RPMI7951 (cell line): ENCODE measurements at places on chromosomes 5 and 9.
A peak's percentile ranks its signal among the peaks of the same experiment; 100 is the strongest.

GRCh38 chr5:57166276-57166675 is 7.6 kb upstream of the GPBP1 start:
- DNase-seq = no peak

- DNase-seq = peak; percentile 57
Observed at GRCh38 chr9:26043431-26043830, 365.2 kb upstream of the TUSC1 start.

GRCh38 chr5:54401515-54401914 is 54.0 kb upstream of the HSPB3 start:
- no peak for DNase-seq

- DNase-seq = peak; percentile 94
Observed at GRCh38 chr5:172903790-172904189, 55.4 kb upstream of the RPL26L1 start.

DNA sequence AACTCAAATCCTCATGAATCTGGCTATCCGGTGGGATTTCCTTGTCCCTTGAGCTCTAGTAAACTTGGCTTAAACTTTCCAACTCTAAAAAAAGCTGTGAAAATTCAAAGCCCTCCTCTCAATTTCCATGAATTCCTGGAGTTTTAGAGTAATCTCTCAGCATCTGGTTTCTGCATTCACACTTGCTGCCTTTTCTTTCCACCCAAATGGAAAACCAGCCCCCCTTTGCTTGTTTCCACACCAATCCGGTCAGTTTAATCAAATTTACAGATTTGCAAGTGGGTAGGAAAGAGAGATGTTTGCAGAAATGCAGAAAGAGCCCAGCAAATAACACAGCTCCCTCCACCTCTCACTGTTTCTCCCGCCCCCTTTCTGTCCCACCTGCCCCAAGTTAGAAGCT is 91.1 kb downstream of the ENC1 start:
- no peak for DNase-seq

DNA sequence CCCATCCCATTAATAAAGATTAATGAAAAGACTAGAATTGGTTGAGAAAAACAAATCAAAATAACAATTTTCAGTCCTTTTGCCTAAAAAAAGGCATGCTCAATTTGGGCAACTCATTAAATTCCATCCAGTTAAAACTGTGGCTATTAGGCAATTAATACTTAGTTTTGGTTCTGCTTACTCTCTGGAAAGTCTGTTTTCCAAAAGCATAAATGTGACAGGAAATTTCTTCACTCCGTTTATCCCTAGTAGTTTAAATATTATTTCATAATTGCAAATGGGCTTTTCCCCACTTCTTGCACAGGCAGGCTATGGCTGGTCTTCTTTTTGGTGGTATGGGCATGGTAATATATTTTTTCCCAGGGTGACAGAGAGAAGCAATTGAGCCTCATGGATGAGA is 373.3 kb upstream of the KLF4 start:
- no peak for DNase-seq

- DNase-seq = peak; percentile 100
Observed at GRCh38 chr5:958701-959571, 49.7 kb upstream of the NKD2 start.

- DNase-seq = no peak
Observed at GRCh38 chr5:146640285-146640896, 124.4 kb upstream of the GPR151 start.

GRCh38 chr9:124800306-124801259 is 23.6 kb downstream of the OLFML2A start:
- DNase-seq = peak; percentile 27

DNA sequence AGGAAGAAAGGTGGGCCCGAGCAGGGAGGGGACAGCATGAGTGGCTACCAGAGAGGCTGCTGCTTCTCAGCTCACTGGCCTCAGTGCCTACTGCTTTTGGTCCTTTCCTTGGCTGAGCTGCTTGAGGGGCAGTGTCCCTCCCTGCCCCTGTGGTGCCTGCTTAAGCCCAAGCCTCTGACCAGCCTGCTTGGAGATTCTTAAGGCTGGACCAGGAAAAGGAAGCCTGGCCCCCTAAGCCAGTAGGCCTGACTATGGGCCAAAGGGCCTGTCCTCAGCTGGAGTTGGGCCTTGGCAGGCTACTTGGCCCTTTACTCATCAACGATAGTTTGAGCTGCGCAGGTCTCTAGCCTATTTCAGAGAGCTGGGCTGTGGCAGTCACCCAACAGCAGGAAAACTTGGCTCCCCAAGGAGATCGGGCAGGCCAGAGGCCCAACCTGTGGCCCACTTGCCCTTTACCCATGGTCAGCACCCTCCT is 24.9 kb downstream of the TCF7 start:
- DNase-seq = no peak

DNA sequence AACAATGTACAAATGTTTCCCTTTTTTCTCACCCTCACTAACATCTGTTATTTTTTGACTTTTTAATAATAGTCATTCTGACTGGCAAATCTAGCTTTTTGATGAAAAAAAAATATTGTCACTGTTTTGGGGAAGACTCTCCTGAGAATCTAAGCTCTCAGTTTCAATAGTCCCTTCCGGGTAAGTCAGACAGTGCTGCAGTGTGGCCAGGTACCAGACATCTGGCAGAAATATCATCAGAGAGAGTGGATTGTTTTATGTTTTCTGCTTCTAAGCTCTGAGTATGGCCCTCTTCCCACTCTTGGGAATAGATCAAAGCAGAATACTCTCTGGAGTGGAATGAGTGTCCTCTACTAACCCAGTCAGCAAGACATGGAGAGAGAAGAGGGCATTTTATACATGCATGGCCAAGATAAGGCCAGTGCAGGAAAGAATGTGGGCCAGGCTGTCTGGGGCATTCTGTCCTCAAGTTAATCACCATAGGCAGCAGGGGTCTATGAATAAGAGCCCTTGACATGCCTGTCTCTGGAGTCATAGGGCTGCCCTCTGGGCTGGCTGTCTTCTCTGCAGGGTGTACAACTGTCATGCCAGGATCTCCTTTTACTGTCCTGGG is 38.5 kb upstream of the OR2S2 start:
- DNase-seq = peak; percentile 24

- no peak for DNase-seq
Observed at GRCh38 chr5:108420158-108420557, 38.3 kb upstream of the FBXL17 start.

- no peak for DNase-seq
Observed at GRCh38 chr5:132411304-132412013, 41.9 kb downstream of the SLC22A5 start.

DNA sequence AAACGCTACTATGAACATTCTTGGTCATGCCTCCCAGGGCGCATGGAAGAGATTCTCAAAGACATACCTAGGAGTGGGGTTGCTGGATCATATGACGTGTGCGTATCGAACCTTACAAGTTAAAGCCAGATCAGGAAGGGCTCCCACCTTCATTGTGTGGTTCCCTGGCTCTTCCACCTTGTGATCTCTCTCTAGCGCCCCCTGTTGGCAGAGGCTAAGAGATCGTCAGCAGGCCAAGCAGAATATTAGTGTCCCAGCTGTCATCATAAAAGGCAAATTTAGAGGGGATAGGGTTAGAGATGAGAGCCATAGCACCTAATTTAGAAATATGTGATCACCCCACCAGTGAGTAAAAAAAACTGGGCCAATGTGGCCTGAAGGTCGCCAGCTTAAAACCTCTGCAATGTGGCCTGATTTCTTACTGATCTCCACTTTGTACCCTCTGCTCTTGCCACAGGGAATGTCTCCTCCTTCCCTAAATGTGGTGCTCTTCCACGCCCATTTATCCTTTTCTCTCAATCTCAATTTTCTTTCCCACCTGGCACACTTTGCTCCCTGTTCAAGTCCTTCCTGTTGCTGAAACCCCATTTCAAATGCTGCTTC is 91.7 kb upstream of the SHB start:
- peak; percentile 43 for DNase-seq

- no peak for DNase-seq
Observed at GRCh38 chr5:16345454-16345853, 120.1 kb downstream of the ZNF622 start.

DNA sequence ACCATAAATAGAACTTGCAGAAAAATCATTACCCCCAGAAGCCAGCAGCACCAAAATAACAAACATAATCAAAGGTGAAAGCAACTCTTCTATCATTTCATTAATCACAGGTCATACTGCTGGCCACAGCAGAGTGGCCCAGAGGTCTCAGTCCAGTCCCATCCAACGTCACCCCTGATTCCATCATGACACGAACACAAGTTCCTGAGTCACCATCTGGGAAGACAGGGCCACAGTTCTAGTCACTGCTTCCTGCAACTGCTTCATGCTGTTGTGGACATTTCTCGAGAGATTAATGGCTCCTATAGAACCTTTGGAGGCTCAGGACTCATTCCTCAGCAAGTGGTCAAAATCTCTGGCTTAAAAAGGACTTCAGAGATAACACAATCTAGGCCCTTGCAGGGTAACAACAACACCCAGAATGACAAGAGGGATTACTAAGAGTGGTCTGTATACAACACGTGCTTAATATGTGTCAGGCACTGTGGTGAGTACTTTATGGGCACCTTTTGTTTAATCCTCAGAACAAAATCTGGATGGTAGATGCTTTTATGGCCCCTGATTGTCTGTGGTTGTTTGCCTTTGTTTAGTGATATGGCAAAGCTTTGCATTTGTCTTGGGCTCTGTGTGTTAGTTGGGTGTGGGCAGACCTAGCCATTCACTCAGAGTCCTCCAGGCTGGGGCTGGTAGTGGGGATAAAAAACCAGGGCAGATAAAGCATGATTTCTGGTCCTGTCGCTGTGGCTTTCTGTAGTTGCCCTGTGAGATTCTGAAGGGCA is 184.3 kb downstream of the DAB2IP start:
- no peak for DNase-seq

DNA sequence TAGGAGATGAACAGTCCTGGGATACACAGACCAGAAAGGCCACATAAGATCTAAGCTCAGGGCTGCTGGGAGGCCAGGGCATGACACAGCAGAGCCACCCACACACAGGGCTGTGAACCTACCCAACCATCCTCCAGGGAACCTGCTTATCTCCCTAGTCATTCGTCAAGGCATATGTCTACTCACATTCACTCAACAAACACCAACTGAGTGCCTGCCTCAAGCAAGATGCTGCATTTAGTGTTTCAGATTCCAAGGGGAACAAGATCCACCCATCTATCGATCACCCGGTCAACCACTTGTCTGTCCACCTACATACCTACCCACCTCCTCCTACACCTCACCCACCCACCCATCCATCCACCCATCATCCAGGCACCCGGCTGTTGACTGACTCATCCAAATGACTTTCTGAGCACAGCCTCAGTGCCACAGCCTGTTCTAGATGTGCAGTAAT is 1.9 kb downstream of the DPM2 start:
- DNase-seq = no peak
